ENCODE measurements at places on chromosomes 3 and 15.

DNA sequence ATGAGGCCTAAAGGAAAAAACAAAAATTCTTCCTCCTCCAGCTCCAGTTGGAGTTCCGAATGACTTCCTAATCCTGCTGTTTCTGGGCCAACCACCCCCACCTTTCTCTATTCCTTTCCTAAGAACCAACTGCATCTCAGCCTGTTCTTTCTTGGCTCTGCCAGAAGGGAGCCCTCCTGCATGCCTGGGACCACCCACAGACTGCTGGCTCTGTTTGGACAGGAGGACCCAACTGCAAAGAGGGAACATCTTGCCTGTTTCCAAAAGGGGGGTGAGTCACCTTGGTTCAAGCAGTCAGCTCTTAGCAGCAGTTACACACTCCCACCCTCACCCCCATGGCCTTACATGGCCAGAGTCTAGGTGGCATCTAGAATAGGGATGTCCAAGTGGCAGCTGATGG lies 116.0 kb upstream of the PRICKLE2 start:
- DNase-seq = no peak

DNA sequence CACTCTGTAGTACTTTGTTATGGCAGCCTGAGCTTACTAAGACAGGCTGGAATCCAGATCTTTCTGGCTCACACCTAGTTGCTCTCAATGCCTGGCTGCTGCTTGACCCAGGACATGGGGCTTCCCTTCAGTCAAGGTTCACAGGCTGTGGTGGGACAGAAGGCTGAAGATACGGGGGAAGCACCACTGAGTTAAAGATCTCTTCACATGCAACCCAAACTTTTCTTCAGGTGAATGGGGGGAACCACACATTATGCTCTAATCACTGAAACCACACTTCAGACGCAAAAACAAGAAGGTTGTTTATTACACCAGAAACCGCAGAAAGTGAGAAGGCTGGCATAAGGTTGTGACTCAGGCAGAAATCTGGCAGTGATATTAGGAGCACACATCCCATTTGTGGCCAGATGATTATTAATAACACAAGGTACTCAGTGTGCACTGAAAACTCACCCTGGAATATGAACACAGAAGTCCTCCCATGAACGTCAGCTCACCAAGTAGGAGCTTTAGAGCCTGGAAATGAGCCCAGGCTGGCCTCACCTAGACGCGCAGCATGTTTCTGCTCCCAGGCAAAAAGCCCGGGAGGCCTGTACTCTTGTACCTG lies 230.5 kb upstream of the CHRNA7 start:
- DNase-seq = no peak

- DNase-seq = no peak
Observed at GRCh38 chr3:47434849-47435248, 40.9 kb downstream of the SCAP start.

GRCh38 chr3:142586803-142587406 lies 8.4 kb upstream of the ATR start:
- peak; percentile 59 for DNase-seq

GRCh38 chr3:67558426-67558825 lies 96.0 kb downstream of the SUCLG2 start:
- DNase-seq = no peak

All from CD4-positive, alpha-beta T cell treated with Interleukin-12 subunit alpha and Interleukin-12 subunit beta, for 1 hour (primary cell).